Endodermal cell (in vitro differentiated cells): ENCODE measurements at places on chromosomes 6 and 20.

DNA sequence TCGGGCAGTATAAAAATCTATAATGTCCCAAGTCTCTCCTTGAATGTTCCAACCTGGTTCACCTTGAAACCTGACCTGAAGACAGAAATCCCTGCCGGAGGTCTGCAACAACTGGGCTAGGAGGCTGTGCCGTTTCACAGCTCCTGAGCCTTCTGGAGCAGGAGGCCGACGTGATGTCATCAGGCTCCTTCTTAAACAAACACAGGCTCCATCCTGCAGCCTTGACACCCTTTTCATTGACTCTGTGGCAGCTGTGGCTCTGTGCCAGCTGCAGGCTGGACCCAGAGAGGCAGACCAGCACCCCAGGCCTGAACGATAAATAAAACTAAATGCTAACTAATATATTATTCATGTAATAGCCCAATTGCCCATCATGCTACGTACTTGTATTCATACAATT lies 483.9 kb downstream of the CD83 start:
- no peak for DNase-seq

- DNase-seq, result no peak
These were observed 157.2 kb upstream of the COL21A1 start for GRCh38 chr6:56404599-56404998.

- no peak for DNase-seq
These were observed 194.5 kb downstream of the TBX18 start for GRCh38 chr6:84569882-84570281.

DNA sequence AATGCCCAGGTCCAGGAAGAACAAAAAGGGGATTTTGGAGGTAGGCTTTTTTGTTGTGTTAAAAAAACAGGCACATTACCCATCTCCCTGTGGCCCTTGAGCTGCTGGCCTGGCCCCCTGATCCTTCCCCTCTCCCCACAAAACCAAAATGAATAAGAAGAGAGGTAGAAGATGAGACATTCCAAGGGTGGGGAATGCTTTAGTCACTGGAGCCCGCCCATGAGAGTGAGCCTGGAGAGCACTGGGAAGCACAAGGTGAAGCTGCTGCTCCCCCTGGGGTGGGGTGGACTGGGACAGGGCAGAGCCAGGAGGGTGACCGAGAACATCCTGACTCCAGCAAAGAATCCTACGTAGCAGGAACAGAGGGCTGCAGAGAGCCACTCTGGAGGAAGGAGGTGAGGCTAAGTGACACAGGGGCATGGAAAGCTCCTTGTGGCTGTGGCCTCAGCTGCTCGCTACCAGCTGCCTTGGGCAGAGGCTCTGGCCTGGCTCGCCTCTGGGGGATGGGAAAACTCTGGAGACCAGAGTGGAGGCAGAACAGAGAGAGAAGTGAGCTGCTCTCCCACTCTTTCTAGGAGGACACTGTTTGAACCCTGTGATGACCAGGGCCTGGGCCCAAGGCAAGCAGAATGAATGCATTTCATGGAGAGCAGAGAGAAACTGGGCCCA lies 48.3 kb downstream of the AKAP7 start:
- peak; percentile 80 for DNase-seq

- DNase-seq, result no peak
These were observed 37.3 kb downstream of the SIM1 start for GRCh38 chr6:100427452-100427851.
